ENCODE measurements at places on chromosomes 3 and 15.

DNA sequence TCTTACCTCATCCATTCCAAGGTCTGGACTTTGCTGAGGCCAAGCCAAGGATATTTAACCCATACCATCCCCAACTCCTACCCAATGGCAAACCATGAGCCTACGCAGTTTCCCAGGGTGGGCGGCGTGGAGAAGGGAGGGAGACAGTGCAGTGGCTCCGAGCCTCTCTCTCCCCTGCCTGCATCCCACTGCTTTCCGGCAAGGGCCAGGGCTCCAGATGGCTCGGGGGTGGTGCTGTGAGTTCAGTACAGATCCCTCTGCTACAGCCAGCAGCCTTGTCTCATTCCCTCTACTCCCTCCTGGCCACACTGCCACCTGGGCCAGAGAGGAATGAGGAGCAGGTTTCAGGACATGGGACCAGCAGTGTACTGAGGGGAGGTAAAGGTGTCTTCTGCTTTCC lies 44.3 kb upstream of the APEH start:
- no peak for DNase-seq

DNA sequence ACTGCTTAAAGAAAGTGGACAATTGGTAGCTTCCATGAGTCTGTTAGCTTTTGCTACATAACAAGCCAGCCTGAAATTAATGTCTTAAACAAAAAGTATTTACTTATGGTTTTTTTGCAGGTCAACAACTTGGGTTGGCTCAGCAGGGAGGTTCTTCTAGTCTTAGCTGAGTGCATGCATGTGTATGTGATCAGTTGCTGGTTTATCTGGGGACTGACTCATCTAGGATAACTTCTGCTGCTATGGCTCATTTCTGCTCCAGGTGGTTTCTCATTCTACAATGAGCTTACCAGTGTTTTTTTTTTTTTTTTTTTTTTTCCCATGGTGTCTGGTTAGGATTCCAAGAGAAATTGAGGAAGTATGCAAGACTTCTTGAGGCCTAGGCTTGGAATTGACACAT lies 244.7 kb downstream of the NSUN3 start:
- no peak for DNase-seq

DNA sequence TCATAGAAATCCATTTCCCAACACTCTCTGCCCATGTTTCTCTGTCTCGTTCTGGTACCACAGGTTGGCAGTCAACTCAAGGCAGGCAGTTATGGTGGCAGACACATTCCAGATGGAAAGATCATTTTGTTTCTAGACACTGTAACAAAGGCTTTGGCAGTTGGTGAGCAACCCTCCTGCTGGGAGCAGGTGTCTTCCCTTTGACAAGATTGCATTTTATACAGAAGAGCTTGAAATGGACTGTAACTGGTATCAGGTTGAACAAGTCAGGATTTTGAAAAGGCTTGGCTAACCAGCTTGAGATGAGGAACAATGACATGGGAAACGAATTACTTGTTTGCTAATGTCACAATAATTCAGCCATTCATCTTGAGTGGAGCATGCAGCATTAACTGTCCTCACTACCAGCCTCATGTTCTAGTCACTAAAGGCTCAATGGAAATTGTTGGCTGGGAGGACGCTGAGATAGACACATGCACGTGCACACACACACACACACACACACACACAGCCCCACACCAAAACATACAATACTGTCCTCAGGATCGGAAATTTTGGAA lies 170.0 kb downstream of the SEMA6D start:
- no peak for DNase-seq

GRCh38 chr3:196207159-196207832 lies 3.9 kb downstream of the ZDHHC19 start:
- no peak for DNase-seq

GRCh38 chr3:32140943-32141342 lies 34.5 kb downstream of the GPD1L start:
- no peak for DNase-seq

DNA sequence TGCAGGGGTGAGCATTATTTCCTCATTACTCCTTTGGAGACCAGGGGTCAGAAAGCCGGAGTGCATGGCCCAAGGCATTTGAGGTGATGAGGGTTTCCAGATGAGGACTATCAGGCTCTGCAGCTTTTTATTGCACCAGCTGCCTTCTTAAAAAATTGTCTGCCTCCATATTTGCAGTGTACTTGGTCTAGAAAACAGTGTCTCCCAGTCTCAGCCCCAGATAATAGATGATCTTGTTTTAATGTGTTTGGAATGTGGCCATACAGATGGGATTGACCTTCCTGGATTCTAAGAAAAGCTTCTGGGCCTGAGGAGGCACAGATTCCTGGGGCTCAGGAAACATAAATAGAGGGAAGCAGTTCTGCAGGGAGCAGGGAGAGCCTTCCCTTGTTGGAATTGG lies 123.3 kb downstream of the GABRG3 start:
- DNase-seq = peak; percentile 25

GRCh38 chr3:72323773-72324172 lies 524.5 kb downstream of the SHQ1 start:
- DNase-seq = no peak

- DNase-seq = no peak
Measured at GRCh38 chr3:169969174-169970095, 2.8 kb downstream of the SEC62 start.

GRCh38 chr15:37625576-37625975 lies 308.9 kb upstream of the TMCO5A start:
- peak; percentile 73 for DNase-seq

DNA sequence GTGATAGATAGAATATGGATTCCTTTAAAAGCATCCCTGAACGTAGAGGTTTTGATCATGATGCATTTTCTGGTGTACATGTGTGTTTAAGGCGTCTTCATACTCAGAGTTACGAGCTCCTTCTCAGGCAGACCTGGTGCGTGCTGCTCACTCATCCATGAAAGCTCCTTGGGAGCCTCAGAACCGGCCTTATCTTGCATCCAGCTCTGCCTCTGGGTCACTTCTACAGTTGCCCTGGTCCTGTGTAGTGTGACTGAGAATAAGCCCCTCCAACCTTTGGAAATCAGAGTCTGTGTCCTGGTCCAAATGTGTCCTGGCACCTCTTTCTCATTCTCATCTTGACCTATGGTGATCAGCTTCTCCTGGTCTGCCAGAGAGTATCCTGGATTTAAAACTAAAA lies 17.3 kb upstream of the RARRES1 start:
- DNase-seq = no peak

GRCh38 chr15:33545866-33546265 lies 235.1 kb downstream of the RYR3 start:
- DNase-seq = no peak

DNA sequence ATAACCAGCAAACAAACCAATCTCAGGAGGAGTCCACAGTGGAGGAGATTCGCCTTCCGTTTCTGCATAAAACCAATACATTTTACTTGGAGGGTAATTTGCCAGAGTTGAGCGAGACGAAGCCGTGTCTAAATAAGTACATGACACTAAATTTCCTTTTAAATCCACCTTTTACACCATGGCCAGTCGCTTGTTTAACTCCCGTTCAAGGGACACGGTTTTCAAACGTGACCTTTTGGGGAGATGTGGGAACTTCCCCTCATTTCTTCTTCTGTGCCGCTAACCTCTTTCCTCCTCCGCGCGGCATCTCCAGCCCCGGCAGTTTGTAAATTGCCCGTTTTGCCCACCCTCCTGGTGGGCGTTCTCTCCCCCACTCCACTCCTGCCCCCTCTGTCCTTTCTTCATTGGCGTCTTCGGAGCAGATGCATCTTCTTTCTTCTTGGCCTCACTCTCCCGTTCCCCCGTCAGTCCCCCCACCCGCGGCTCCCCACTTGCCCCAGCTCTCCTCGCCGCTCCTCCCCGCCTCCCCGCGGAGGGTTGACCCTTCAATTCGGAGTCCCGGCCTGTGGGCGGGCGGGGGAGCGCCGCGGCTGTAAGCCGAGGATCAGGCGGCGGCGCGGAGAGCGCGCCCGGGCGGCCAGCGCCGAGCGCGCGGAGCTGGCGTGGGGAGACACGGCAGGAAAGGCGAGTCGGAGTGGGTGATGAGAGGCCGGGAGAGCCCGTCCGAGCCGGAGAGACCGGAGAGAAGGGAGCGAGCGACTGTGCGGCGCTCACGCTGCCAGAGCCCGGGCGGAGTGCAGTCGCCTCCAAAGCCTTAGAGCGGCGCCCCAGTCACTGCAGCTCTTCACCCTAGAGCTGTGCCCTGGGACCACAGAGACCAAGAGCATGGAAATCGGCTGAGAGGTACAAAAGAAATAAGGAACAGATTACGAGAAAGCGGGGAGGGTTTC lies at the start of gene NLGN1:
TSS of gene NLGN1 (plus strand) at position 584 of the 950 bp plus-strand sequence.
- peak; percentile 66 for DNase-seq

GRCh38 chr15:39171944-39172368 lies 408.9 kb upstream of the THBS1 start:
- peak; percentile 99 for DNase-seq

- DNase-seq = peak; percentile 45
Measured at GRCh38 chr3:25033407-25034029, 394.5 kb upstream of the RARB start.

- peak; percentile 94 for DNase-seq
Measured at GRCh38 chr3:57596495-57597126, 533 bp downstream of the ARF4 start.

DNA sequence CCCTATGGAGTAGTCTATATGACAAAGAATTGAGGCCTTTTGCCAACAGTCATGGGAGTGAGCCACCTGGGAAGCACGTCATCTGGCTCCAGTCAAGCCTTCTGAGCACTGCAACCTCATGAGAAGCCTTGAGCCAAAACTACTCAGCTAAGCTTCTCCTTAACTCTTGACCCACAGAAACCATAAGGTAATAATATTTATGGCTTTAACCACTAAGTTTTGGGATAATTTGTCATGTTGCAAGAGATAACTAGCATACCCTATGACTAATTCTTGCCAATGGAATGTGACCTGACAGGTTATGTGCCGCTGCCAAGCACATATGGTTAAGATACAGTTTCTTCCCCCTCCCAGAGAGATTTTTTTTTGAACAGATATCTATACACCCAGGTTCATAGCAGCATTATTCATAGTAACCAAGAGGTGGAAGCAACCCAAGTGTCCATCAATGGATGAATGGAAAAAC lies 11.8 kb upstream of the SLC6A11 start:
- DNase-seq = peak; percentile 19

DNA sequence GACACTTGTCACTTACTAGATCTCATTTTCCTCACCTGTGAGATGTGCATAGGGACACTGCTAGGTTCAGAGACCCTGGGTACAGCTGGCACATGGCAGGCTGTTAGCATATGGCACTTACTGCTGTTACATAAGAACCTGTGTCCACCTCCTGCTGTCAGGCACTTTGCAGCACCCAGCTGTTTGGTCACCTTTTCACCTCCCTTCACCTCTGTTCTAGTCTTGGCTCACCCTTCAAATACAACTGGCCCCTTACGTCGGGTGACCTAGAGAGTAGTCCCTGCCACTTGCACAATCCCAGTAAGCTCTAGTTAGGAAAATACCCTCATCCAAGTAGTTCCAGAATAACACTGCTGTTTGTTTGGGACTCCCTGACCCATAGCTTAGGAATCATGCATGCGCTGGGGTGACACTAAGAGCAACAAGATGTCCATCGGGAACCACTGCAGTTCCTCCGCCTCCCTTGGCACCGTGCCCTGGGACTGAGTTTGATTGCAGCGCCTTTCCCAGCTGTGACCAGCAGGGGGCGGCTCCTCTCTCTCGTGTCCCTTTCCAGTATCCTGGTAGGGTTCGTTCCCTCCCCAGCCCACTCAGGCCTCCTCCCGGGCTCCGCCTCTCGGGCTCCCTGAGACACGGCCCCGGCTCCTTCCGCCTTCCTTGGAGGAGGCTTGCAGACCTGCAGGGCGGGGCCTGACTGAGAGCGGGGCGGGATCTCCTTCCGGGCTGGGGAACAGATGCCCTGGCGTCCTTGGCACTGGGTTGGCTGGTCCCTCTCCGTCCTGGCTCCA lies 78.6 kb downstream of the ABHD5 start:
- DNase-seq = peak; percentile 97

GRCh38 chr3:15932348-15933300 lies 134.8 kb upstream of the ANKRD28 start:
- DNase-seq = peak; percentile 23

DNA sequence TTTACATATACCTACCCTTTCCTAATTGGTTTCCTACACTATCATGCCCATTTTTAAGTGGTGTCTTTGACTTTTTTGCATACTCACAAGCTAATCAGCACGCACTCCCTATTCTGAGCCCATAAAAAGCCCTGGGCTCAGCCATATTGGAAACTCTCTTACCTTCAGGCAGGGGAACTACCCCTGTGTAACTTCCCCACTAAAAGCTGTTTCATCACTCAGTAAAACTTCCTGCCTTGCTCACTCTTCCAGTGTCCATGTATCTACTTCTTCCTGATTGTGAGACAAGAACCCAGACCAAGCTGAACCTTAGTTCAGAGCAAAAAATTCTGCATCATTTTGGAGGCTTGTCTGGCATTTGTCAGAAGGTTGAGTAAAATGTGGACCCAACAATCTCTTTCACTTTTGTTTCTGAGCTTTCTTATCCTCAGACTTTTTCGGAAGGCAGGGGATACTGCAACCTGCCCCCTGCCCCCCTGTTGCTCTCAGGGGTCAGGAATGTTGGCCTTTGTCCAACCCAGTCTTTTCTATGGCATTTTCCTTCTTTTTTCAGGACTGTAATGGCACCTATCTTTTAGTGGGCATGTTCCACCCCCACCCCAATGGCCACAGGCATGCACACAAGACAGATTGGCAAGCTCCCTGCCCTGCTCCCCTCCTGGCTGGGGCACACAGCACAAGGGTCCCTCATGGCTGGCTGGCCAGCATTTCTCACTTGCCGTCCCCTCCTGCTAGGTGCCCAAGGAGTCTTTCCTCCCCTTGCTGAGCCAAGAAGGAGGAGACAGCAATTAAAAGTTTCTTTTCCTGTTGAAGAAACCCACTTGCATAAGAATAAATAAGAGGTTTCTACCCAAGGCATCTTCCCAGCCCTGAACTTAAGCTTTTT lies 26.3 kb upstream of the TMEM45A start:
- DNase-seq = no peak

DNA sequence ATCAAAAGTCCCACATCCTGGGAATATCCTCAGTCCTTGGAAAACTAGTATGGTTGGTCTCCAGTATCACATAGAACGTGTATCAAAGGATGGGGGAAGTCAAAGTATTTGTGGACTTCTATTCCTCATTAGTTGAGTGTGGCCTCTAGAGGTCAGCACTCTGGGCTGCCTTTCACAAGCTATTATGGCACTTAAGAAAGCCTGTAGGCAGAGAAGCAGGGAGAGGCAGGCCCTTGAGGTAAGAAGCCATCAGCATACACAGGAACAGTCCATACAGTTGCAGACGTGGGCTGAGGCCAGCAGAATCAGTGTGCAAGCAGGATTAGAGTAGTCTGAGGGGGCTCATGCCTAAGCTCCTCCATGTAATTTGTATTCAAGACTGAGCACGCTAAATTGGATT lies 341.7 kb downstream of the CLSTN2 start:
- DNase-seq = peak; percentile 22

GRCh38 chr15:65110676-65111292 lies 4.2 kb downstream of the UBAP1L start:
- peak; percentile 30 for DNase-seq

DNA sequence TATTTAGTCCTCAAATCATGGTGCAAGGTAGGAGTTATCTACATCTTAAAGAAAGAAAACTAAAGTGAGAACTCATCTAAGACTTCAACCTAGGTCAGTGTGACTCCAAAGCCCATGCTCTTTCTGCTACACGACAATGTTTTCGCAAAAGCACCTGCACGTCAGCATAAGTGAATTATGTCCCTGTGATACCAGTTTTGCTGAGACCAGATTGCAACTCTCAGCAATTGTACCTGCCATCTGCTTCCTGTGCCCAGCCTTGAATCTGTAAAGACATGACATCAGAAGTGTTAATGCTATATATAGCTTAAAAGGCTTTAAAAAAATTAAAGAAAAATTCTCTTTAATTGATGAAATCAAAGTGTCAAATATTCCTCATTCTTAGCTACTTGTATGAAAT lies 43.4 kb downstream of the RETNLB start:
- DNase-seq = no peak

Data from fibroblast of skin of right biceps (primary cell).